Activated CD4-positive, alpha-beta T cell treated with anti-CD3 and anti-CD28 coated beads for 4 hours (primary cell): ENCODE measurements at places on chromosomes 13 and 19.

DNA sequence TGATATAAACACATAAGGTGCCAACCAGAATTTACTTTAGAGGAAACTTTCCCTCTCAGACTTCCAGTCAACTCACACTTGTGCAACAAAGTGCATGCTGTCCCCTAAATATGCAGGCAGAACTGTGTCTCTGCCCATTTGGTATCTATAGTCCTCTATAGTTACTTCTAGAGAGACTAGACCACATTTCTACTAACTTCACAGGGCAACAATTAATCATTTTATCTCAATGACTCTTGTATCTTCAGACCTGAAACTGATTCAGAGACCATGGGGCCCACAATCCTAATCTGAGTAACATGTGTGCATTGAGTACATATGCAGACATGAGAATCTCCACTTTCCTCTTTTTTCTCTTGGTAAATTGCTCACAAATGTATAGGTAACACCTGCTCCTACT lies 158.1 kb downstream of the ZNF486 start:
- DNase-seq: no peak

GRCh38 chr13:52845334-52845761 lies 3.1 kb downstream of the PCDH8 start:
- DNase-seq: no peak

DNA sequence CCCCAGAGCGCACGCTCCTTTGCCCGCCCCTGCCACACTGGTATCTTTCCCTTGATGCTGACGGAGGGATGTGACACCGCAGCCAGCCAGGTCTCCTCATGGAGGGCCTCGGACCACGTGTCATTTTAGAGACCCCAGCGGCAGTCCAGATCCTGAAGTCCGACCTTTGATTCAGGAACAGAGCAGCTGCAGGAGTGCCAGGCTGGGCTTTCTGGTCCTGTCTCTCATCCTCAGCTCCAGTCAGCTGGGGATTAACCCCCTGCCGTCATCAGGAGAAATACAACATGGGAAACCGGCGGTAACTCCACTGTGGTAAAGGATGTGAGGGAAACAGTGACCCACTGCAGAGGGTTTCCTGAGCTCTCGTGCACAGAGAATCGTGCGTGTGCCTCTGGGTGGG lies 140.6 kb downstream of the SIPA1L3 start:
- DNase-seq: no peak

DNA sequence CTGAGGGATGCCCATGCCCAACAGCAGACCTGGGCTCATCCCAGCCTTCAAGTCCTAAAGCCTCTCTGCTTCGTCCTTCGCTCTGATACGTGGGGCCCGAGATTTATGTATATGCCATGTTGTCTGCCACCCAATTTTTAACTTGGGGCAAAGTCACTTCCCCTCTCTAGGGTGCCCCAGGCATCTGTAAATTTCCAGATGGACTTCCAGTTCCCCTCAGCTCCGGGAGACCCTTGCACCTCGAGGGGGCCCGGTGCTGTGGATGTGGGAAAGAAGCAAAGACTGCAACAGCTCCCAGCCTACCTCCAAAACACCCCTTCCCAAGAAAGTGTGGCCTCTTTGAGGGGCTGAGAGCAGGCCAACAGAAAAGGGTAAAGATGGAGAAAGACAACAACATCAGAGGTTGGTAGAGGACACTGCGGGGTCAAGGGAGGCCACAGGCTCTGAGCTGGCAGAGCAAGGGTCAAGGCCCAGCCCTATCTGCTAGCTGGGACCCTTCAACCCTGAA lies 97.4 kb downstream of the STK24 start:
- no peak for DNase-seq

- DNase-seq: no peak
Observed at GRCh38 chr13:48731001-48731658, 77.4 kb downstream of the CYSLTR2 start.

DNA sequence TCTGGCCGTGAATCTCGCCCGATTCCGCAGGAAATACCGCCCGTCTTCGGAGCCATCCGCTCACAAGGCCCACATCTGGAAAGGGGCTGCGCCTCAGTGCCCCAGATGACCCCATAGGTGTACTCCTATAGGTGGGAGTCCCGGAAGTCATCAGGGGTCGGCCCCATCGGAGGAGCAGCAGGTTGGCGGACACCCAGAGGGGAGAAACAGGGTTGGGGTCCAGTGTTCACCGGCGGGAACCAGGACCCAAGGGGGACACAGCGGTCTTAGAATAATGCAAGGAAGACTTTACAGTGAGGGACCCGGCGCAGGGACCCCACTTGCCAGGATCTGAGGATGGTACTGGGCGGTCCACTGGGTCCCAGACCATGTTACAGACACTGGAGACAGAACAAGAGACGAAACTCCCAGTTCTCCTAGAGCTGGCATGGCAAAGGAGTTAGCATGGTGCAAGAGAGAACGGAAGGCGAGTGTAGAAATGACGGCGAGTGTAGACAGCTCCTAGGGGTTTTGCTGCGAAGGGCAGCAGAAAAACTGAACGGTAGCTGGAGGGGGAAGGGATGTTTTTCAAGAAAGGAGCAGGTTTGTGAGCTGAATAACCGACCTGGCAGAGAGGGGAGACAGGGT lies 4.2 kb upstream of the RGL3 start:
- DNase-seq: no peak

- no peak for DNase-seq
Observed at GRCh38 chr13:101398920-101399319, 17.4 kb downstream of the NALCN start.

- no peak for DNase-seq
Observed at GRCh38 chr13:109955598-109955997, 169.2 kb upstream of the IRS2 start.

GRCh38 chr19:49486710-49487276 lies 615 bp upstream of the RPL13A start:
- DNase-seq: no peak

DNA sequence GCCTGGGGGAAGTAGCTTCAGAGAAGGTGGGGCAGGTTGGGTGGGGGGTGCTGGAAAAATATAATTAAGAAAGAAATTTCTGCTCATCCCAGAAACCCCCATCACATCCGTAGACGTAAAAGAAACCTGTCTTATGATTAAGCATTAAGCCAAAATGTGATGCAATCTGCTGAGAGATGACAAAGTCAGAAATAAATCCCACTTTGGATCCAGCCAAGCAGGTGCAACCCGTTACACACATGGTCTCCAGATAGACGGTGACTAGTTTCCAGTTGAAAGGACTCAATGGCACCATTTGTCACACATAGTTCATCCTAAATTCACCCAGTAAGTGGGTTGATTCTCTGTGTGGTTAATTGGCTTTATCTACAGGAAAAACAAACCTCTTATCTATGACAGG lies 34.1 kb downstream of the PSG5 start:
- no peak for DNase-seq

- DNase-seq: no peak
Observed at GRCh38 chr19:47005873-47006272, 13.8 kb upstream of the NPAS1 start.

- no peak for DNase-seq
Observed at GRCh38 chr13:113548171-113548641, 36.3 kb upstream of the TFDP1 start.

- no peak for DNase-seq
Observed at GRCh38 chr13:93180356-93180969, 46.1 kb upstream of the GPC6 start.

DNA sequence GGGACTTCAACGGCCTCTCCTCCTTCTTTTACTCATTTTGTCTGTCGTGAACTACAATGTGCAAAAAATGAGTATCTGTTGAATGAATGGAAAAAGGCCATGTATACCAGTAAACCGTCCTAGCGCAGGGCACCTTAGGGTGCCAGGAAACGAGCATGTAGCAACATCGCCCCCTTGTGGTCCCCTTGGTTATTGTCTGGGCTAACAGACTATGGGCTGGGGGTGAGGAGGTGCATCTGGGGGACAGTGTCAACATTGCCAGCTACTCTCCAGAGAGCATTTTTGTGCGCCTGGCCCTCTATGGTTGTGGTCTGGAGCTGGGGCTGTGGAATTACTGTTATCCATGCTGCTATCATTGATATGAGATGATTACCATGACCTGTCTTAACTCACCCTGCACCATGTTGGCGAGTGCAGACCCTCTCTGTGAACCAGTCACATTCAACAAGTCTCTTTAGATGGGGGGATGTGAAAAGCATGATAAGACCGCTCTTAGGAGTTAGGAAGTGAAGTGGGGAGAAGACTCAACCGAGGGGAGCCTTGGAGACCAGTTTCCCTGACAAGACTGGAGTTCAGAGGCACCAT lies 22.8 kb upstream of the SIGLEC11 start:
- peak; percentile 75 for DNase-seq

- DNase-seq: no peak
Observed at GRCh38 chr13:52394586-52394985, 11.4 kb downstream of the THSD1 start.

DNA sequence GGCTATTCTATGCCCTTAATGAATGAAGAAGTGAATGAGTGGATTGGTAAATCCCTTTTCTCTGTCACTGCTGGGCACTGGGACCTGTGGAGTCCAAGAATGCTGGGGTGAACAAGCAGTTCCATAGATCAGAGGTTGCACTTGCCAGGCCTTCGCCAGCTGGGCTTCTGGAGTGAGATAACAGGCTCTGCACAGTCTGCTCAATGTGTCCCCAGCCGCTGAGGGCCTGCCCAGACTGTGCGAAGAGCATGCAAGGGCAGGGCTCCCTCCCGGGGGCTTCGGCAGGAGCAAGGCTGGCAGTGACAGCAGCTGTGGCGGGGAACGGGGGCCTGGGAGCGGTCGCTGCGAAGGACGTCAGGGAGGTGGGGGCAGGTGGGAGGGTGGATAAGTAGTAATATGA lies 51.3 kb downstream of the ZNF536 start:
- DNase-seq: no peak

- no peak for DNase-seq
Observed at GRCh38 chr13:80276371-80277289, 64.3 kb downstream of the SPRY2 start.

DNA sequence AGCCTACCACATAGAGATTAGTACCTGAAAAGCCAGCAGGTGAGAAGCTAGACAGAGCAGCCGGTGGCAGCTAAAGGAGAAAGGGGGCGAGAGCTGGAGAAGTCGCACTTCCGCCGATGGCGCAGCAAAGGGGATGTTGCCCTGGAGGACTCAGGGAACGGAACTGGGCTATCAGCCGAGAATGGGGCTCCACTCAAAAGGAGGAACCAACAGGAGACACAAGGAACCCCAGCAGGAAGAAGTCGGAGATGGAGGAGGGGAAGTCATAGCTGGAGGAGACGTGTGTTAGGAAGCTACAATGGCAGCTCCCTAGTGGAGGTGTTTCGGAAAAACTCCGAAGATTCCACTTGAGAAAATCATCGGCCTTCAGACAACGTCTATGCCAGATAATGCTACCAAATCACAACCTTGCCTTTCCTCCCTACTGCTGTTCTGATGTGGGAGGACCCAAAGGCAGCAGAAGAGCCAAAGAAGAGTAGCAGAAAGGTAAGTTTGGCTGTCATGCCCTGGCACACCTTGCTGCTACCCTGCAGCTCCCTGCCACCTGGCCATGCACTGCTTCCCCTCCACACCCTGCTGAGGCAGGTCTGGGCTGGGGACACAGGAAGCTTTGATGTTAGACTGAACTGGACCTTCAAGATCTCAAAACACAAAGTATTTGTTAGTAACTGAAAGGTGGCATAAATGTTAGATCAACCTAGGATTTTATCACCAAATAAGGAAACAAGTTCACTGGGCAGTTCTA lies 127.9 kb downstream of the DLEU7 start:
- no peak for DNase-seq

DNA sequence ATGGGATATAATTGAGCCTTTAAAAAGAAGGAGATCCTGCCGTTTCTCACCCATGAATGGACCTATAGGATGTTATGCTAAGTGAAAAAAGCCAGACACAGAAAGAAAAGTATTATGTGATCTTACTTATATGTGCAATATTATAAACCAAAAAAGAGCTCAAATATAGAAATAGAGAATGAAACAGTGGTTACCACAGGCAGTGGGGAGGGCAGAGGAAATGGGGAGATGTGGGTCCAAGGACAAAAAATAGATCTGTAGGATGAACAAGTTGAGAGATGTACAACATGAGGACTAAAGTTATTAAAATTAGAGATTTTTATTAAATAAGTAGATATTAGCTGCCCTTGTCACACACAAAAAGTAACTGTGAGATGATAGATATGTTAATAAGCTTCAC lies 29.1 kb downstream of the TDRD3 start:
- DNase-seq: no peak

- no peak for DNase-seq
Observed at GRCh38 chr13:106752584-106753170, 184.7 kb upstream of the ARGLU1 start.

DNA sequence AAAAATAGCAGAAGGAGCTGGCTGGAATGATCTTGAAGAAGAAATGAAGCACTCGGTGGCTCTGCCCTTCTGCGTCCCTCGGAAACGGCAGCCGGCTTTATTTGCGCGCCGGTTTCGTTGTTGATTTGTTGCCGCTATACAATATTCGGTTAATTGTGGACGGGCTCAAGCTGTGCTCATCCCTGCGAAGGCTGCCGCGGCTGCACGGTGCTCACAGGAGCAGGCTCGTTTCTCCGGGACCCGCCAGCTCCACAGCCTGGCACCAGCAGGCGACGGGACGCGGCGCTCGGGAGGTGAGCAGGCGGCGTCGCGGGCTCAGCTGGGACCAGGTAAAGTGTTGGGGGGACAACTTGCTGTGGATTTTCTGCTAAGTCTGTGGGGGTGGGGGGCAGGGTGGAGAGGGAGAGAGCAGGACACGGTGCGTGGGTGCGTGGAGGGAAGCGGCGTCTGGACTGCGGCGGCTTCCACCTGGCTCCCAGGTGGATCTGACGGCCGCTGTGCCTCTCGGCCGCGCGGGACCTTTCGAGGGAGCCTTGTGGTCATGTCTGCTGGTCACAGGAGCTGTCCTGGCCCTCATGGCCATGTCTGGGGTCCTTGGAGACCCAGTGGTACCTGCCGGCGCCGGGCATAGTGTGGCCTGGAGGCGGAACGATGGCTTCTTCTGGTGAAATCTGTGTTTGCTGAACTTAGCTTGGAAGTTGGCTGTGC lies 90.9 kb downstream of the TEX29 start:
- DNase-seq: no peak

- DNase-seq: no peak
Observed at GRCh38 chr13:63586467-63586866, 2170.8 kb upstream of the PCDH20 start.

DNA sequence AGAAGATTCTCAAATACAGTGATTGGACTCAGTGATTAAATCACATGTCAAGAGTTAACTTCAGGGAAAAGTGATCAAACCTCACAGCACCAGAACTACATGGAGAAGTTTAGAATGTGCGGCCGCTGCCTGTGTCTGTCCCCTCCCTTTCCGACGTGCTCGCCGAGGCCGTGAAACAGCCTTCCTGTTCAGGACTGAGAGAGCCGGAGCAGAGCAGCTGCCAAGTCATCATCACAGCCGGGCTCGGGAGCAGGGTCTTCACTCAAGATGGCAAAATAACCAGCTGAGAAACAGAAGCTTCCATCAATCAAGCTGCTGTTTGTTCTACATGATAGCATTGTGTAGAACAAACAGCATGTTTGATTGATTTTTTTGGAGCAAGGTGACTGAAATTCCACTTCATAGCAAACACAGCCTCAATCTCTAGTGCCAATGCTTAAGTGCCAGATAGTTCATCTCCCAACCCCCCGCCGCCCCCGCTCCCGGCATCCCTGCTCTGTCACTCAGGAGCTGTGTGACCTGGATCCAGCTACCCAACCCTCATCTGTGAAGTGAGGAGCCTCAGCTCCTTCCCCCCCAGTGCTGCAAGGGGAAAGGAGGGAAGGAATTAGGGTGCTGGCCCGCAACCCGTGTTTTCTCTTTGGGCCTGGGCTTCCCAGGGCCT lies 70.6 kb downstream of the HSPH1 start:
- DNase-seq: no peak

GRCh38 chr13:71489041-71489440 lies 378.0 kb downstream of the DACH1 start:
- DNase-seq: no peak

GRCh38 chr13:43816401-43816889 lies 29.7 kb upstream of the ENOX1 start:
- no peak for DNase-seq
